Midbrain (tissue), 1 donor: ENCODE measurements at places on chromosomes 13 and 19.

DNA sequence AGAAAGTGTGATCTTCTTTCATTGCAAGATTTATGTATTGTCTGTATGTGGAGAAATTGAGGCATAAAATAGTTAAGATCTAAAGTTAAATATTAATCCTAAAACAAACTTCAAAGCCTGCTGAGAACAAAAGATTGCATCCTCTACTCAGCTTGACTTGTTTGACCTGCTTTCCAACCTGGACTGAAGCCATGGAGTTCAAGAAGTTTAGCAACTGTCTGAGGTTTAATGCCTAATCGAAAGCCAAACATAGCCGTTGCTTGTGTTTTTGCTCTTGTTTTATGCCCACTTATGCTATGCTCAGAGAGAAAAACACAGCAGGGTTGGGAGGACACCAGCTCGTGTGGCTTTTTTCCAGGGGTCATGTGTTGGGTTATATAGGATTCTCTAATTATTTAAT lies 135.6 kb downstream of the NUFIP1 start:
- DNase-seq: no peak

- no peak for DNase-seq
Measured at GRCh38 chr13:30504081-30504480, 38.3 kb upstream of the HMGB1 start.

DNA sequence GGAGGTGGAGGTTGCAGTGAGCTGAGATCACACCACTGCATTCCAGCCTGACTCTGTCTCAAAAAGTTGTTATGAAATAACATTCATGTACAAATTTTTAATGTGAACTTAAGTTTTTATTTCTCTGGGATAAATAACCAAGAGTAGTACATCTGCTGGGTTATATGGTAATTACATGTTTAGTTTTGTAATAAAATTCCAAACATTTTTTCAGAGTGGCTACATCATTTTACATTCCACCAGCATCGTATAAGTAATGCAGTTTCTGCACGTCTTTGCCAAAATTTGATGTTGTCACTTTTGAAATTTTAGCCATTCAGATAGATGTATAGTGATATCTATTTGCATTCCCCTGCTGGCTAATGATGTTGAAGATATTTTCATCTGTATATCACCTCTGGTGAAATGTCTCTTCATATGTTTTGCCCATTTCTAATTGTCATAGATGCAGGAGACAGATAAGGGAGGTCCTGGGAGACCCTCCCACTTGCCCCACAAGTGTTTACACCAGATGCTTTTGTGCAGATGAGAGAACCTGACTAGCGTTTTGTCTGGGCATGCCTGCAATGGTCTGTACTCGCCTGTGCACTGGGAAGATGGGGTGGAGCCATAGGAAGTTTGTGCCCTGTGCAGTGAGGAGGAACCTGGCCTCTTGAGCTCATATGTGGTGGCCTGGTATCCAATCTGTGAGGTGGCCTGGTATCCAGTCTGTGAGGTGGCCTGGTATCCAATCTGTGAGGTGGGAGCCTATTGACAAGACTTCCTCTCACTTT lies 12.7 kb upstream of the KBTBD6 start:
- no peak for DNase-seq

- no peak for DNase-seq
Measured at GRCh38 chr13:102970542-102970941, 95.7 kb downstream of the SLC10A2 start.

DNA sequence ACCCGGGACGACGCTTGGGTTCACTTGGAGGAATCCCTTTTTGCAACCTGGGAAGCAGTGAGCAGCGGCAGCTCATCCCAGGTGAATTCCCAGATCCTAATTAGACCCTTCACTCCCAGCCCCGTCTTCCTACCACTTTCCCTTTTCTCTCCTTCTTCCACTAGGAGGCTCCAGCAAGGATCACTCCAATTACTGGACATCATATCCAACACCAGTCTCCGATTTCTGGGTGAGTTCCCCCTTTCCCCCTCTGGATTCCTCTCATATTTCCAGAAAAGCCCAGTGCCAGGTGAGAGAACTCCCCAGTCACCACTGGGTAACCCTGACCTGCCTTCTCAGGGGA lies 17.1 kb upstream of the ZSCAN4 start:
- DNase-seq: no peak

DNA sequence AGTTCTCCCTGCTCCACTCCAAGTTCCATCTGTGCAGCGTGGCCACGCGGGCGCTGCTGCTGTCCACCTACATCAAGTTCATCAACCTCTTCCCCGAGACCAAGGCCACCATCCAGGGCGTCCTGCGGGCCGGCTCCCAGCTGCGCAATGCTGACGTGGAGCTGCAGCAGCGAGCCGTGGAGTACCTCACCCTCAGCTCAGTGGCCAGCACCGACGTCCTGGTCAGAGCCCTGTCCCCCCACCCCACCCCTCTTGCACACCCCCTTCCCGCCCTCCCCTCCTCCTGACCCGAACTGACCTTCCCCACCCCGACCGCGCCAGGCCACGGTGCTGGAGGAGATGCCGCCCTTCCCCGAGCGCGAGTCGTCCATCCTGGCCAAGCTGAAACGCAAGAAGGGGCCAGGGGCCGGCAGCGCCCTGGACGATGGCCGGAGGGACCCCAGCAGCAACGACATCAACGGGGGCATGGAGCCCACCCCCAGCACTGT lies 11.6 kb downstream of the FUZ start:
- DNase-seq: no peak

GRCh38 chr13:63050287-63050686 lies 1634.6 kb upstream of the PCDH20 start:
- no peak for DNase-seq

DNA sequence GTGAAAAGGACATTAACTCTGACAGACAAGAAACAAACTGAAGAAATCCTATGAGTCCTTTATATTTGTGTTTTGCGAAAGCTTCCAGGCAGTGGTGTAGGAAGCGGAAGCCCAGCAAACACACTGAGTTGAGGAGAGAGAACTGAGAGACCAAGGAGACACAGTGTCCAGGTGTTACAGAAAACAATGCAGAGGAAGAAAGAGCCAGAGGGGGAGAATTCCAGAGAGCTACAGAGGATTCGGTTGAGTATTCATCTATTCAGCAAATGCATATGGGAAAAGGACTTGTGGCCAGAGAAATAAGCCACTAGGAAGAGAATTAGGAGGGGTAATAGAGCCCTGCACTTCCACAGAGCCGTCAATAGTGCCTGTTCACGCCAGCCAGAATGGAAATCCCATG lies 183.5 kb downstream of the LIG4 start:
- no peak for DNase-seq

GRCh38 chr19:9644472-9644871 lies 23.4 kb upstream of the ZNF561 start:
- no peak for DNase-seq

DNA sequence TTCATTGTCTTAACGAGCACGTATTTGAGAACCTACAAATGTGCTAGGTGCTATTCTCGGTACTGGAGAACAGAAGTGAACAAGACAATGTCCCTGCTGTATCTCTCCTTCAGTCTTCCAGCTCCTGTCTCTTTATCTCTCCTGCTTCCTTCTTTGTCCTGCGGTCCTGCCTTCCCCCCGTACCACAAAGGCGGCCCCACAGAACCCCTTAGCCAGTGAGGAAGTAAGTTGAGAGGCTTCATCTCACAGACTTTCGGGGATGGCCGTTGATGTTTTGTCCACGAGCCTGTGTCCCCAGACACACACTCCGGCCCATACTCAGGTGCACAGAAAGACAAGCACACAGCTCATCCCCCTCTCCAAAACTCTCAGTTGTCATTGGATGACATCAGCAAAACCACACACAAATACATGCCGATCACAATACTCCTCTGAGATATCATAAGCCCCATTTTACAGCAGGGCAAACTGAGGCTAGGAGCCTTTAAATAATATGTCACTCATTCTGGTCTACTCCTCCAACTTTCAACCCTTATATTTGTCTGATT lies 507 bp upstream of the SWSAP1 start:
- DNase-seq: no peak

- no peak for DNase-seq
Measured at GRCh38 chr13:48526286-48526685, 6.6 kb downstream of the RCBTB2 start.

GRCh38 chr19:51784922-51785690 lies 9.9 kb upstream of the FPR3 start:
- DNase-seq: peak; percentile 41

DNA sequence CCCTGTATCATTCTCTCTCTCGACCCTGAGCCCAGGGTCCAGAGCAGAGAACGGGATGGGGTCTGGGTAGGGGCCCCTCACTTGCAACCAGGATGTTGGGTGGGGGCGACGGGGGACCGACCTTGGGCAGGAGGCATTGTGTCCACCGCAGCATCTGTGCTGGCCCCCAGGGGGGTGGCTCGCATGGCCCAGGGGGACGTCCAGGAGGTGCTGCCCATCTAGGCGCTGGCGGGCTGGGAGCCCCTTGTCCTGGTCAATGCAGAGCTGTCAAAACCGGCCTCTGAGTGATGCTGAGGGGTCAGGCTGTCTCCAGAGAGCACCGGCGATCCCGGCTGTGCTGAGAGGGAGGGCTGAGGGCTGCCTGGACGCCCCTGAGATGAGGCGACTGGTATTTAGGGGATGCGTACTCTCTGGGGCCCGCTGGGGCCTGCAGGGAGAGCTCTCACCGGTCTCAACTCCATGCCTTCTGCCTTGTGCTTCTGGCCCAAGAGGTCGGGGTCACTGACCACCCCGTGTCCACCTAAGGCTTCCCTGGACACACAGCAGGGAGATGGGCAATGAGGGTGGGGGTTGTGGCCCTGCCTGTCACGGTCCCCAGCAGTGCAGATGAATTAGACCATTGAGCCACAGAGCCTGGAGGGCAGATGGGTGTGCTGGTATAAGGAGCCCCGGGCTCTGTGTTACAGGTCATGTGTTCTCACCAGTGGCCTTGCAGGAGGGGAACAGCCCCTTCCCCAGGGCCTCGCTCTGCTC lies 8.6 kb downstream of the RPS9 start:
- DNase-seq: peak; percentile 52

DNA sequence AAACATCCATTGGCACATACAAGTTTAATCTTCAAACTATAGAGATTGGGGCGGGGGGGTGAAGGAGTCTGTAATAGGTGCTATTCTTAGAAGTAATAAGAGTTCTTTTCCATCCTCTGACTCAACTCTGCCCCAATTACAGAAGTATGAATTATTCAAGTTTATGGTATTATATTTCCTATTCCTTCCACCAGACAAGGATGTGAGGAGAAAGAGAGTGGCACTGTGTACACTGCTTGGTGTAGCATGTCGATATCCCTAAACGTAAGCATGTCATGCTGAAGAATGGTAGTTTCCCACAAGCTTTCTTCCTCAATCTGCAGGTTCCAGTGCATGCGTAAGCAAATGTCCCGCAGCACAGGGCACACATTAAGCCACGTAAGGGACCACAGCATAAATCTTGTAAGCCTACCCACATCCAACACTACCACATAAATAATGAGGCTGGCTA lies 14.1 kb downstream of the BRD4 start:
- DNase-seq: no peak

GRCh38 chr19:5351731-5352228 lies 11.2 kb upstream of the PTPRS start:
- no peak for DNase-seq

DNA sequence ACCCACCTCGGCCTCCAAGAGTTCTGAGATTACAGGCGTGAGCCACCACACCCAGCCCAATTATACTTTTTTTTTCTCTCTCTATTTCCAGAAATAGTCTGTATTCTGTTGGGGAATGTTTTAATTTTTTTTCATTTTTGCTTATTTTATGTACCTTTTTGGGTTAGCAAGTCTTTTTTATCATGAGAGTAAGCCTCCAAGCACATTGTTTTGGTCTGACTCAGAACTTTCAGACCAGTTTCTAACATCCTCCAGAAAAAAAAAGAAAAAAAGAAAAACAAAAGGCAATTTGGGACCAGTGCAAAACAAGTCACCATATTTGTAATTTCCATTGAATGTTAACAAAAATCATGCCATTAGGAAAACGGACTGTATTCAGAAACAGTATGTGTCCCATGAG lies 1465.5 kb downstream of the SLITRK5 start:
- no peak for DNase-seq

- no peak for DNase-seq
Measured at GRCh38 chr19:5104871-5105351, 136.0 kb downstream of the KDM4B start.

DNA sequence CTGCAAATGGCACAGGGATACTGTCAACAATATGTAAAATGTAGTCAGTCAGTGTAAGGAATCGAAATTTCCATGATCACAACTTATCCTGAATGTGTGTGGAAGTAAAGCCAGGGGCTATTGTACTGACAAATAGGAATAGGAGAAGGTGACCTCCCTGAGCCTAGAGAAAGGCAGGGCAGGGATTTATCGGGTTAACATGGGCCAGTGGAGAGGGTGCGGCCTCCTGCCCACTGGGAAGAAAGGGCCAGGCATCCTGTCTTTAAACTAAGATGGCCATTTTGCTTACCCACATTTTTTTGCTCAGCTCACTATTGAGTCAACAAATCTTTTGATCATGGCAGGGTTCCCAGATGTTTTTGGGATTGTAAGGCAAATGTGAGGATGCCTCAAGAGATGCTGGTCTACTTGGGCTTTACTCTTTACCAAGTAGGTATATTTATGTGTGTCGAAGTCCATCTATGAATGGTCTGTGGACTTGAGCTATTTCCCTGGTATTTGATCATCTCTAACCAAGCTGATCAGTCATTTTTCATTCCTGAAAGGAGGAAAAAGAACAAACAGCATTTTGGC lies 116.6 kb upstream of the RNF113B start:
- DNase-seq: no peak

- no peak for DNase-seq
Measured at GRCh38 chr19:39304701-39305571, 8.7 kb downstream of the IFNL1 start.

GRCh38 chr13:100887729-100888151 lies 213.1 kb upstream of the TMTC4 start:
- DNase-seq: no peak

DNA sequence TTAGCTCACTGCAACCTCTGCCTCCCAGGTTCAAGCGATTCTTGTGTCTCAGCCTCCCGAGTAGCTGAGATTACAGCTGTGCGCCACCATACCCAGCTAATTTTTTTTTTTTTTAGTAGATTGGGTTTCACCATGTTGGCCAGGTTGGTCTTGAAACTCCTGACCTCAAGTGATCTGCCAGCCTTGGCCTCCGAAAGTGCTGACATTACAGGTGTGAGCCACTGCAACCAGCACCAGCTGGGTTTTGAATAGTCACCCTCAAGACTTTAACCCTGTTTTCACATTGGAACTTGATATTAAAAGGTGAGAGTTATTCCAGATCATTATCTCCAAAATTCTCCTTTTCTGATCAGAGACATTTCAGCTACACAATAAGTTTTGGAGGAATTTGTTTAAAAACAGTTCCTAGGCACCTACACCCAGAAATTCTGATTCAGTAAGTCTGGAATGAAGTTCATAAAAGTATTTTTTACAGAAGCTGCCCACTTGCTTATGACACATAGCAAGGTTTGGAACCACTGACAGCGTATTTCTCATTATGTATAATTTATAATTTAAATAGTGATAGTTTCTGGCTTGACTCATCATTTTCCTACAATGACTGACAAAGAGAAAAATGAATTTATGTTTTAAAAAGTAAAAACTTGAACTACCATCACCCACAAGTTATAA lies 417.3 kb downstream of the DIAPH3 start:
- DNase-seq: no peak
